Tibial nerve (tissue), 4 donors: ENCODE measurements at places on chromosomes 16 and 17.

GRCh38 chr17:61361084-61361483 is 38.6 kb upstream of the TBX2 start:
- DNase-seq: no peak

GRCh38 chr17:15658296-15658695 is 25.8 kb downstream of the TRIM16 start:
- DNase-seq: no peak

- DNase-seq: no peak
Observed at GRCh38 chr16:70160821-70161220, 12.8 kb upstream of the CLEC18C start.

DNA sequence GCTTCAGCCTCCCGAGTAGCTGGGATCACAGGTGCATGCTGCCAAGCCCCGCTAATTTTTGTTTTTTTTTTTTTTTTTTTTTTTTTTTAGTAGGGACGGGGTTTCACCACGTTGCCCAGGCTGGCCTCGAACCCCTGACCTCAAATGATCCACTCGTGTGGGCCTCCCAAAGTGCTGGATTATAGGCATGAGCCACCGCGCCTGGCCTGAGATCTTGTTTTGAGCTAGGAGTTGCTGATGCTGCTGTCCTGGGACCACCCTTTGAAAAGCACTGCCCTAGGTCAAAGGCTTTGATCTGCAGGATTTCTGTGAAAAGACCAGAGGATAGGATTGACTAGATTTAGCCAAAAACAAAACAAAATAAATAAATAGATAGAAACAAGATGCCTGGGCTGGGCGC is 798 bp upstream of the SLC39A11 start:
- DNase-seq: no peak

DNA sequence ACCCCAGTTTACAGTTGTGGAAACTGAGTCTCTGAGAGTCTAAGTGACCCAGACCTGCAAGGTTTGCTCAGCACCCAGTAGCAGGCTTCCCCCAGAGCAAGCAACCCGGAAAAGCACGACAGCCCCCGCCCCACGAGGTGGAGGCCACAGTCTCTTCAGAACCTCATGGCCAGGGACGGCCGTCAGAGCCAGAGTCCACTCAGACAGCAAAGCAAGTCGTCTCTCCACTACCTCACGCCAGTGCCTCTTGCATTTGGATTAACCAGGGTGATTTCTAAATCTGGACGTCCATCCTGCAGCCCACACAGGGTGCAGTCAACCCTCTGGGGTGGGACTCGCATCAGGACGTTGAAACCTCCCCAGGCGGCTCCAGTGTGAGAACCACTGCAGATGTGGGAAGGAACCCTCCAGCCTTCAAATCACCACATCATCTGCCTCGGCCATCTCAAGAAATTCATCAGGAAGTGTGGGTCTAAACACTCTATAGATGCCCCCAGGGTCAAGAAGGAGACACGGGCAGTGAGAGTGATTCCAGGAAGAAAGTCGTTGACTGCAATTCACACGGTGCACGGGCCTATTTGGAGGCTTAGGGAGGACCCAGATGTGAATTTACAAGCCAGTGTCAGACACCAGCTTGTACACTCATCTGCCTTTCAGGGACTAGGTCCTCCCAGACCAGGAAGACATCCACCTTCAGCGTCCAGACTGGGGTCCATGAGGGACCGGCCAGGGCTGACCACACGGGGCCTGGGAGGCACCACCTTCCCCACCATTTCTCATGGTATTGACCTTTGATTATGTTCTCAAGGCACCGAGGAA is 20.2 kb upstream of the RBFOX3 start:
- DNase-seq: no peak

- peak; percentile 79 for DNase-seq
Observed at GRCh38 chr17:7922845-7923628, 6.6 kb downstream of the KCNAB3 start.

DNA sequence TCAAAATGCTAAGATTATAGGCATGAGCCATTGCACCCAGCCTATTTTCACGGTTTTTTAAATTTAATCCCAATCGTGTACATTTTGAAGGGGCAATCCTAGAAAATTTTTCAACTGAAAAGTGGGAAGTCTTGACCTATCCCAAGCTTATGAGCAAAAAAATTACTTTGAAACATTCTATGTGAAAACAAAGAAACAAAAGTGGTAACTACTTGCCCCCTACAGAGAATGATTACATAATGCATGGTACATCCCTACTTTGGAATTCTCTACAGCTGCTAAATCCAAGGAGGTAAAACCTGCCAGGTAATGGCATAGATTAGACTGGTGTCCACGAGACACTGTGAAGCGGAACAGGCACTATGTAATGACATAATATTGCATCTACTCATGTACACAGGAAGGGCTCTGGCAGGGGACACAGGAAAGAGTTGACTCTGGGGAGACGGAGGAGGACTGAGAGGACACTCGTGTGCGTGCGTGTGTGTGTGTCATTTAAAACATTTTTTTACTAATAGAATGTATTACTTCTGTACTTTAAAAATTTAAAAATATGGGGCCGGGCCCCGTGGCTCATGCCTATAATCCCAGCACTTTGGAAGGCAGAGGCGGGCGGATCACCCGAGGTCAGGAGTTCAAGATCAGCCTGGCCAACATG is 15.7 kb downstream of the ASGR2 start:
- DNase-seq: no peak

GRCh38 chr16:86377251-86378022 is 132.9 kb upstream of the FOXF1 start:
- DNase-seq: no peak

DNA sequence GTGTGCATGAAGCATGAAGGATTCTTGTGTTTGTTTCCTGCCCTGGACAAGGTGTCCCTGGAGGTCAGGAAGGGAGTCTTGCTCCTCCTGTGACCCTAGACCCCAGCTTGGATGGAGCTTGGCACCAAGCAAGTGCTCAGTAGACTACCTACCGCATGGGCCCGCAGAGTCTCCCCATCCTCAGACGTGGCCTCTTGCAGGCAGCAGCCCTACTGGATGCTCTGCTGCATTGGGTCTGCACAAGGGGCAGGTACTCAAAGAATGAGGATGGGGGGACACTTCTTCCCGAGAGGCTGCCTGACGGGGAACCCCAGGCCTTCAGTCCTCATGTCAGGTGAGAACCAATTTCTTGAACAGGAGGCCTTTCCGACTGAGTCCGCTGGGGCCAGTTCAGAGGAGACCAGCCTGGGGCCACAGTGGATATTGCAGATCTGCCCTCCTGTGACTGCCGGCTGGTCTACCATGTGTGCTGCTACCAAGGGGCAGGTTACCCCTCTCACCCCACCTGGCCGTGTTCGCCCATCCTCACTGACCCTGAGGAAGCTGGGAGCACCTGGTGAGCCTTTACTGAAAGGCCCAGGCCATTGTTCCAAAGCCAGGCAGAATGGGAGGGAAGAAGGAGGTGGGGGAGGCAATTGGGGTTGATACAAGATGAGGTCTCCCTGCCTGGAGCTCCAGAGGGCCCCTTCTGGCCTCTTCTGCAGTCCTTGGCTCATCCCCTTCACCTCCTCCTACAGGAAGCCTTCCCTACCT is 206.3 kb downstream of the RAB11FIP4 start:
- DNase-seq: no peak

GRCh38 chr17:80270836-80271235 is 10.2 kb downstream of the RNF213 start:
- no peak for DNase-seq

- no peak for DNase-seq
Observed at GRCh38 chr16:17744921-17745572, 274.3 kb upstream of the XYLT1 start.

GRCh38 chr17:30956764-30957374 is 14.0 kb upstream of the RNF135 start:
- no peak for DNase-seq

GRCh38 chr17:29615048-29615385 is 7.7 kb downstream of the CORO6 start:
- no peak for DNase-seq

DNA sequence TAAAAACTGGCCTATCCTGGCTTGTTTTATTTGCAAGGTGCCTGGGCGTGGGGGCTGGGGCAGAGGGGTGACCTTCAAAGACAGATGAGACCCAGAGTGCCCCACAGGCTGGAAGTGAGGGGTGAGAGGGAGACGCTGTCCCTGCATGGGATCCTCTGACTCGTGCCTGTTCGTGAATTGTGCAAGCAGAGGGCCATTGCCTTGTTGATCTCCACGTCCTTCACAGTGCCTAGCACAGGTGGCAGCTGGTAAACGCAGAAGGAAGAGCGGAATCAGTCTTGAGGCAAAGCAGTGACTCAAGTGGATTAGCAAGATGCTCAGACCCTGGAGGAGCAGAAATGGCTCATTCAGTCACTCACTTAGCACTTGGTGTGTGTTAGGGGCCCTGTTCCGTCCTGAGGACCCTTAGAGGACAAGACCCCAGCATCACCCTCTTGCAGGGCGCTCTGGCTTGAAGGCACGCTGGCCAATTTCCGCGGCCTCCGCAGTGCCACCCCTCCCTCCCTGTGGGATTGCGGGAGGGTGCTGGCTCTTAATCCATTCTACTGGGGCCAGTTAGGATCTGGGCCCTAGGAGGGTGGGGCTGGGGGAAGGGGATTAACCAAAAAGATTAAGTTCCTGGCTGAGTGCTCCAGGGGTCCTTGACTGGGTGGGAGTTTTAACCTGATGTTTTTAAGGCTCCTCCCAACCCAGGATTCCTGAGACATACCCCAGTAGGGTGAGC is 151.2 kb downstream of the CCDC182 start:
- DNase-seq: no peak

DNA sequence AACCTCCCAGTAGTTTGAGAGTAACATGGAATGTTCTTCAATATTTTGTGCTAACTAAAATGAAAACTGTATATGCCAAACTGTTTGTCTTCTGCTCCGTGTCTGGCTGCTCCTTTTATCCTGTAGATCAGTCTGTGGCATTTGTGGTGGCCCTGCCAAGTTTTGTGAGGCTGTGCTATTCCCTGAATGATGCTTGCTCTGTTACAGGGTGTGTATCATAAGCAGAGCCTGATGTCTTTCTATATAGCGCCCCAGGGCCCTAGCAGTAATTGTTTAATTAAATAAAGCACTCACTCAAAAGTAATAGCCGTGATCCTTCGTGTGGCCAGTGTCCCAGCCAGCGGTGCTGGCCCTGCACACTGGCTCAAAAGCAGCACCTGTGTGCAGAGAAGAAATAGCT is 27.8 kb upstream of the NAT9 start:
- no peak for DNase-seq

DNA sequence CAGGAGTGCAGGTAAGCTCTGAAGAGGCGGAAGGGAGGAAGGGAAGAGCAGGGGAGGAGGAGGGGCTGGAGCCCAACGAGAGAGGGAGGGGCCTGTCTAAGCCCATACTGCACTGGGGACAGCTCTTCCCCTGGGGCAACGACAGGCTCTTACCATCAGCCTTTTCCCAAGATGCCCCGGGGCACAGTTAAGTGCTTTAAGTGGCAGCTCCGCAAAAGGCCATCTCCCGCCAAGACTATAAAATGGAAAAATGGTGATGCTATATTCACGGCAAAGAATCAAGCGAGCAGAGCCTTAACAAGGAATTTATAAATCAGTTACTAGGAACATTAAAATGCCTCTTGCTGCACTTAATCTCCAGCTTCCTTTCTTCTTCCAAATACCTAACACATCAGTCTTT is 110.2 kb upstream of the NLRP1 start:
- no peak for DNase-seq

GRCh38 chr16:24717411-24717810 is 12.0 kb upstream of the TNRC6A start:
- peak; percentile 67 for DNase-seq

GRCh38 chr16:58027916-58028455 is 2.4 kb downstream of the MMP15 start:
- no peak for DNase-seq

GRCh38 chr16:3001316-3001715 is 11.4 kb upstream of the CLDN9 start:
- DNase-seq: no peak

GRCh38 chr16:80667925-80668324 is 127.1 kb downstream of the DYNLRB2 start:
- no peak for DNase-seq

DNA sequence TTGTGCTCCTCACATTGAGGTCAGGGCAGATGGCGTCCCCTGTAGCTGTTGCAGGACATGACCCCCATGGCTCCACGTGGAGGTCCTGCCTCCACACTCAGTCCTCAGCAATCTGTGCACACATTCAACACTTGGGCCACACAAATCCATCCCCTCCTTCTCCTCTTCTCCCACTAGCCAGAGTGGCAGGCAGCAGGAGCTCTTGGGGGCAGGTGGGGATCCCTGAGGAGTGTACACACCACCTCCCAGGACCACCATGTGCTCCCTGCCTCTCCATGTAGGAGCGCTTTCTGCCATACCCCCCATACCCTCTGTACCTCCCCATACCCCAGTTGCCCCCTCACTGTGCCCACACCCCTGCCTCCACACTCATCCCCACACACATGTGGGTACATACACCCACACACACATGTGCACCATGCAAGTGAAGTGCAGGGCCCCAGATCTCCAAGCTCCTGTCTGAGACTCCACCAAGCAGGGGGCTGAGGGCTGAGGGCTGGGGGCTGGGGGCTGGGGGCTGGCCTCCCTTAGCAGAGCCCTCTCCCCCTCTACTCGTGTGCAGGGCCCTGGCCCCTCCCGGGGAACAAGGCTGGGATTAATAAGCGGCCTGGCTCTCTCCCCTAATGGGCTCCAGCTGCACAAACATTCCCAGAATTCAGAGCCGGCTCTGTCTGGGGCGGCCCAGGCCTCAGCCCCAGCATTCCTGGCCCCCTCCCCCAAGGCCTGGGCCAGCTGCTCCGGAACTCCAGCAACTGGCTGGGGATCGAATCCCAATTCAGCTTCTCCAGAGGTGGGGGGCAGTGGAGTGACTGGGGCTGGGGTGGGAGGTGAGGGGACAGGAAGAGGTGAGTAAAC is 48.2 kb upstream of the MEIOC start:
- DNase-seq: peak; percentile 12

GRCh38 chr17:751269-752001 is 629 bp downstream of the GEMIN4 start:
- no peak for DNase-seq

- DNase-seq: no peak
Observed at GRCh38 chr16:69633375-69633774, 67.6 kb downstream of the NFAT5 start.

- no peak for DNase-seq
Observed at GRCh38 chr16:49588026-49588425, 214.4 kb downstream of the C16orf78 start.

DNA sequence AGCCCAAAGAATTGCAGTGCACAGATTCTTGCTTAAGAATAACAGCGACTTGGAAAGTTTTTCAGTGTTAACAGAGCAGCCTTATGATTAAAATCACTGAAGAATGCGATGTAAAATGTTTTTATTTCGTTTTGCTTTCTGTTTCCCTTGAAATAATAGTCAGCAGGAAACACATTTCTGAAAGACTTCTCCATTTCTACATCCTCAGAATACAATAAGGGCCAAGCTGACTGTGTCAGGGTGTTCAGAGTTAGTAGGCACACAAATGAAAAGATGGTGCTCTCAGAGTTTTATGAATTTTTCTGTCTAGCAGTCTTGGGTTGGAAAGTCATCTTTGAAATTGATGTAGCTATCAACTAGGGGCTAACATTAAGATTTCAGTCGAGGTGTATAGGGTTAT is 582.9 kb upstream of the RBFOX1 start:
- DNase-seq: no peak

DNA sequence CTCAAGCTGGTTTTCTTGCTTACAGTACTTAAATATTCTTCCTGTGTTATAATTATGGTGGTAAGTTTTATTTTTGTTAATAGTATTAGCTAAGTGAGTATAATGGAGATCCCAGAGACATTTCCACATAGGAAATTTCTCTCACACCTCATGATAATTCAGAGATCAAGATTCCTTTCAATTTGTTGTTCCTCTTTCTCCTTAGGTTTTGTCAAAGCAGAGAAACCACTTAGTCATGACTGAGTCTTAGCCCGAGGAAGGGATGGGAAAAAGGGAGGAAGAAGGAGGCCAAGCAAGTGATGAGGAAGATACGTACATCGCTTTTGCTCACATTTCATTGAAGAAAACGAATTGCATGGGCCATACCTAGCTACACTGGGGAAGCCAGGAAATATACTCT is 18.4 kb downstream of the ESRP2 start:
- DNase-seq: no peak
